C1 segment of cervical spinal cord (tissue), 14 donors: ENCODE measurements at places on chromosomes 11 and 22.

- no peak for DNase-seq
These were observed 64.2 kb downstream of the LIF start for GRCh38 chr22:30182350-30182745.

DNA sequence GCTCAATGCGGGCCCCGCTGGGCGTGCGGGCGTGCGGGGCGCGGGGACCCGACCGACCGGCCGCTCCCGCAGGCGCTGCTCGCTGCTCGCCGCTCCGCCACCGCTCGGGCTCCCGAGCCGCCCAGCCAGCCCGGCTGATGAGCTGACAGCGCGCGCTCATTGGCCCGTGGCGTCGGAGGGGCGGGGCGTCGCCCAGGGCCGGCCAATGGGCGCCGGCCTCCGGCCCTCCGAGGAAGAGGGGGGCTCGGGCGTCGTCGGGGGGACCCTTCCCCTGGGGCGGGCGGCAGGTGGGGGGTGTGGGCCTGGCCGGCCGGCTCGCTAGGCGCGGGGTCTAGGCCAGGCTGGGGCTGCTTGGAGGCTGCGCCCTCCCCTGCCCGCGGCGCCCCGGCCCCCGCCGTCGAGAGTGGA, at the start of gene SCUBE1:
Gene SCUBE1, minus strand, starts transcription at position 111 of the 408 bp plus-strand sequence. CDS start 111 bp downstream, outside the sequence.
- DNase-seq: no peak

GRCh38 chr11:67262731-67263675, 3.3 kb upstream of the GRK2 start:
- no peak for DNase-seq

DNA sequence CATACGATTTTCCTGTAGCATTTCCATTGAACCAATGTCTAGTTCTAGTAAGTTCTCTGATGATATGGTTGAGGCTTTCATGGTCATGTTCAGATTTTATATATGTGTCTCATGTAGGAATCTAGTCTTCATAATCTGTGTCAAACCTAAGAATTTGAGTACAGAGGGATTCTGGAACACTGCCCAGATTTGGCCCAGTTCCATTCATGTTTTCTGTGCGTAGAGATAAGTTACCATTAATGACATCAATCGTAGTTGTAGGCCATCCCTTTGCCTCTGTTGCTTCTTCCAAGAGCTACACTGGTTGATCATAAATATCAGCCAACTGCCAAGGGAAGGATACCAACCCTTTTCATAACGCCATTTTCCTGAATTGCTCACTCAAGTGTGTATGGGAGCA, 23.3 kb downstream of the ST3GAL4 start:
- DNase-seq: no peak

- no peak for DNase-seq
These were observed 34.3 kb downstream of the PRR5L start for GRCh38 chr11:36330411-36330810.

- no peak for DNase-seq
These were observed 1.0 kb downstream of the KIAA0930 start for GRCh38 chr22:45239681-45240051.

DNA sequence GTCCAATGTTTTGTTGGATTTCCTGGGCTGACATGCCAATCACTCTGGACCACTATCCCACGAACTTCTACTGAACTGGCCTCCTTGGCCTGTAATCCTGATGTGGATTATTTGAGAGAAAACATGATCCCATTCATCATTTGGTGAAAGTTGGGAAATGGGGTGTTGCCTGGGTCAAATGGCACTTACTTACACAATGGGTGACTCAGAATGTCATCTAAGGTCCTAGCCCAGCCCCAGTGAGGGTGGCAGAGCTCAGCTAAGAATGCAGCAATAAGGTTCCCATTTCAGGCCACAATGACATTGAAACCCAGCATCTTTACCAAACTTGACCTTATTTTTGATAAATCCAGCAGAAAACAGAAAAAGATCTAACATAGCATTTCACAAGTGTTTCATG, 8.0 kb upstream of the DSCAML1 start:
- DNase-seq: no peak

DNA sequence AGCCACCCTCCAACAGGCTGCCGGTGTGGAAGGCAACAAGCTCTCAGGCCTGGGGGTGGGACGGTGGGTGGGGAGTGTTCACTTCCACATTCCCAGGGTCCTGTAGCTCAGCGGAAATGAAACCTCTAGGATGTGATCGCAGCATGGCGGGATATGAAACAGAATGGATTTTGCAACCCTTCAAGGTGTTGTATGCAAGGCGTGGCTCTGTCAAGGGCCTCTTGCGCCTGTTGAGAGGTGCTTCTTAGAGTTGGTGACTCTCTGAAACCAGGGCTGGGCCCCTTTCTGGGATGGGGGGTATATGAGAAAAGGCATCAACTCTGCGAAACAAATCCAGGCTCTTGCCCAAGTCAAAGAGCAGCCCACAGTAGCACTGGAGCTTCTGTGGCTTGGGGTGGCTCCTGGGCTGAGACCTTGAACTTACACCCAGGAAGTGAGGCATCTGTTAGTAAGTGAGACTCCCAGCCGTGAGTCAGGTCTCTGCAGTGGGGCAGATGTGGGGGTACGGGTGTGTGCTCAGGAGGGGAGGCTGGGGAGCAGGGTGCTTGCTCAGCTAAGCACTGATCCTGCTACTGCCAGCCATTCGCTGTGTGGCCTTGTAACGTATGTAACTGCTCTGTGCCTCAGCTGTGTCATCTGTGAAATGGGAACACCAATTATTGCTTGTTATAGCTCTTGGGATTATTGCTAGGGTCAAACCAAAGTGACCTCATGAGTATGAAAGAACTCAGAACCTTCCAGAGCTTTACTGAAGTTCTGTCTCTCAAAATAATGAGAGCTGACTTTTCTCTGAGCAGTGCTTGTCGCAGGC, 28.3 kb downstream of the NECTIN1 start:
- no peak for DNase-seq

DNA sequence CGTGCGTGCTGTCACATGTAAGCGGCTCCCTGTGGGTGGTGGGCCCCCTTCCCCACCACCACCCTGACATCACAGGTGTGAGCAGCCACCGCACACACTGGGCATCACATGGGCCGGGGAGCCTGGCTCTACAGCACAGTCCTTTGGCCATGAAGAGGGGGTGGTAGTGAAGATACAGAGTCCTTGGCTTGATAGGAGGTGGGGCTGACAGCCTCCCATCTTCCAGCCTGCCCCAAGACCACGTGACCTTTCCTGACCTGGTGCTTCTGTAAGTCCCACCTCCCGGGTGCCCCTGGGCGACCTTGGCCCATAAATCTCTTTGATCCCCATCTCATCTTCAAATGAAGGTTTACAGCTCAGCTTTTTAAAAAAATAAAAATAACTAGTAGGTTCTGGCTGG, 21.2 kb upstream of the MGAT3 start:
- DNase-seq: no peak

- no peak for DNase-seq
These were observed 9.7 kb downstream of the SELENOO start for GRCh38 chr22:50210378-50211139.

DNA sequence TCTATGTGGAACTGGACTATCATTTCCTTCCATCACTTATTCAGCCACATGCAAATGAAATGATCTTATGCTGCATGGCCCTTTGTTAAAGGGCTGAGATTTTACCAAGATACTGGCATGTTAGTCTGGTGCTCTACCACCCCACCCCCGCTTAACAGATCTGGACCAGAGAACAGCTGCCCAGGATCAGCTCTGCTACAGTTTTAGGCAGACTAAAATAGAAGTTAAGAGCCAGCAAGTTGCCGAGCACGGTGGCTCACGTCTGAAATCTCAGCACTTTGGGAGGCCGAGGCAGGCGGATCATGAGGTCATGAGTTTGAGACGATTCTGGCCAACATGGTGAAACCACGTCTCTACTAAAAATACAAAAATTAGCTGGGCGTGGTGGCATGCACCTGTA, 4.6 kb downstream of the DDB1 start:
- no peak for DNase-seq
